ENCODE measurements at places on chromosomes 5 and 9.
A peak's percentile ranks its signal among the peaks of the same experiment; 100 is the strongest.

DNA sequence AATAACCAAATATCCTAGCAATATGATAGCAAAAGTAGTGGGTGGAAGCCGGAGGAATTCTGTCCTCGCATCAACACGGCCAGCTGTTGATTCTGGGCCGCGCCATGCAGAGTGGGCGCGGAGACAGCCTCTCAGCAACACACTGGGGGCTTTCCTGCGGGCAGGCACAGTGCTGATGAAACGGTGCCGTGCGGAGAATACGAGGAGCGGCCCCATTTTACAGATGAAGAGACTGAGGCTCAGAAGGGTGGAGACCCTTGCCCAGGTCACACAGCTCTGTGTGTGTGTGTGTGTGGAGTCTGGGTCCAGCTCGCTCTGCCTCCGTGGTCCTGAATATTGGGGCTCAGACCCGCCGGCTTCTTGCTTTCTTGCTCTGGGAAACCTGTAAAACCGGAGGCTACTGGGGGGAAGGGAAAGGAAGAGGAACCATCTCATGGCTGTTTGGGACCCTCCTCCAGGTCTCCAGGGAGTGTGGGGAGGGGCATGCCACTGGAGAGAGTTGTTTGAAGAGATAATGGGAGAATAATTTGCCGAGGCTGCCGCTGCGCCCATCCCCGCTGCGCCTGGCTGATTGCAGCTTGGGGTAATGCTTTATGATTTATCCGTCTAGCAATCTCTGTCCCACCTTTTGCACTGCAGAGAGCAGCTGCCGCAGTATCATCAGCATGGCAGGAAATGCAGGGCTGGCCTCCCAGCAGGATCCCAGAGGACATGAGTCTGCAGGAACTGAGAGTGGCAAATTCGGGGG is 36.6 kb downstream of the NCS1 start:
- DNase-seq: no peak

DNA sequence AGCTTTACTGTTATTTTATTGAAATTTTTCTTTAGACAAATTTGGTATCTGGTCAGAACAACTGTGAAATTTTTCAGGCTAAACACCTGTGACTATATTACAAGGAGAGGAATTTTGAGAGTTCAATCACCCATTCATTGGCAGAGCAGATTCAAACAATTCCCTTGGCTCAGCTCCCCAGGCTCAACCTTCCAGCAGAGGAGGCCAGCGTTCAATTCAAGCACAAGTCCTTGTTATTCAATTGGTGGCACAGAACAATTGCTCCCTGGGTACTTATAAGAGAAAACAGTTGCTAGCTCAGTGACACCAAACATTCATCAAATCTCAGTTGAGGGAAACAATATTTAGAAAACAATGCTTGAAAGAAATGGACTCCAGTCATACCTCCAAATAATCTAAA is 83.3 kb downstream of the SUSD1 start:
- DNase-seq: no peak

DNA sequence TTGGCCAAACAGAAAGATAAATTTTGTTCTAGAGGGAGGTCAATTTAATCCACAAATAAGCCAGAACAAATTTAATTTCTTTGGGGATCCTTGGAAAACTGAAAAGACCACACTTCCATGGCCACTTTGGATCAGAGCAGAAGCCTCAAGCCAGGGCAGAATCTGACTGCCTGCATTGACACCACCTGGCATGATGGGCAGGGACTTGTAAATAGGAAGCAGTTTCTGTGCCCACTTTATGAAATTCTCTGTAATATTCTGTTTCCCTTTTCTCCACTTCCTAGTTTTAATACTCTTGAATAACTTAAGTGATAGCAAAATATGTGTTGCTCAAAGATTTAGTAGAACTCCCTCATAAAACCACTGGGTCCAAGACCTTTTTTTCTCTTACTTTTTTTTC is 6.7 kb upstream of the TMEM252 start:
- no peak for DNase-seq

GRCh38 chr5:100854591-100854990 is 48.5 kb downstream of the ST8SIA4 start:
- no peak for DNase-seq

DNA sequence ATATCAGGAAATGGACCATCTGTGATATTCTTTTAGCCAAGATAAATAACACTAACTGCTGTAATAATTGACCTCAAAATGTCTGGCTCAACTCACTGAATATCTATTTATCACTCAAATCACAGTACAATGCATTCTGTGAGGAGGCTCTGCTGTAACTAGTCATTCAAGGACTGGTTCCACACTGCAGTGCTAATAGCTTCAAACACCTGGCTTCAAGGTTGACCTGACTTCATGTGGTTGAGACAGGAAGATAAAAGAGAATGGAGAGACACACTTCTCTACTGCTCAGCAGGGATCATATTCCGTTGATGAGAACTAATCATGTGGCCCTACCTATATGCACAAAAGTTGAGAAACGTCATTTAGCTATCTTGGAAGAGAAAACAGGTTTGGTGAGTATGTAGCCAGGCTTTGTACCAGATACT is 3.4 kb upstream of the RHOBTB3 start:
- no peak for DNase-seq

DNA sequence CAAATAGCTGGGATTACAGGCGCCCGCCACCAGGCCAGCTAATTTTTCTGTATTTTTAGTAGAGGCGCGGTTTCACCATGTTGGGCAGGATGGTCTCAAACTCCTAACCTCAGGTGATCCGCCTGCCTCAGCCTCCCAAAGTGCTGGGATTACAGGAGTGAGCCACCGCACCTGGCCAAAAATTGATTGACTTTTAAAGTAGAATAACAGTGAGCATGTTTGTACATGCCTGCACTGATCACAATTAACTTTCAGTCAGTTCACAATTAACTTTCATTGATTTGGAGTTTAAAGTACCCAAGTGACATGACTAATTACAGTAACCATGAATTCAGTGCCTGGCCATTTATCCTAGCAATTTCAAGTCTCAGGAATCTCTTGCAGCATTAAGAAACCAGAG is 61.3 kb downstream of the ANKH start:
- DNase-seq: no peak

DNA sequence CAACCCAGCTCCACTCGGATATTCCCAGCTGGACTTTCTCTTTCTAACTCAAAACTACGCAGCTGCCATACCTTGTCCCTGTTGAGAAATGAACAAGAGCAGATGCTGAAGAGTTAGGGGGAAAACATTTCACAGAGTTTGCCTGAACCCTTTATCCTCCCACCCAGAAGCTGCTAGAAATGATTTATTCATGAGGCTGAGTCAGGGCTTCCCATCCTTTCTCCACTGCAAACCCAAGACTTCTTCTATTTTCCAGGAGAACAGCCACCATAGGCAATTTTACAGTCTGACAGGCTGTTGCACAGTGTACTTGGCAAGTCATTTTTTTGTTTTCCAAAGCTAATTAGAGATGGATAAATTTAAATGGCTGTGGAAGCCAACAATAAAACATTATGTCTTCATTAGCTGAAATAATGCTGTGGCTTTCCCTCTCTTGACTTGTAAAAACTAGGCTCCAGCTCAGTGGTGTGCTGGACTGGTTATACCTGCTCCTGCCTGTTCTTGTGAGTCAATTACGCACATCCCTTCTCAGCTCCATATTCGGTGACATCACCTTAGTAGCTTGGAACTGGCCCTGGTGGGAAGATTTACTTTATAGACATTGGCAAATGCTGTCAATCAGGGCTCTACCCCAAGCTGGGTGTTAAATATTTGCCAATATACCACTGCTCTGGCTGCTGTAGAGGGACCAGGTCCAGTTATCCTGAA is 71.9 kb downstream of the KIF4B start:
- DNase-seq: no peak

DNA sequence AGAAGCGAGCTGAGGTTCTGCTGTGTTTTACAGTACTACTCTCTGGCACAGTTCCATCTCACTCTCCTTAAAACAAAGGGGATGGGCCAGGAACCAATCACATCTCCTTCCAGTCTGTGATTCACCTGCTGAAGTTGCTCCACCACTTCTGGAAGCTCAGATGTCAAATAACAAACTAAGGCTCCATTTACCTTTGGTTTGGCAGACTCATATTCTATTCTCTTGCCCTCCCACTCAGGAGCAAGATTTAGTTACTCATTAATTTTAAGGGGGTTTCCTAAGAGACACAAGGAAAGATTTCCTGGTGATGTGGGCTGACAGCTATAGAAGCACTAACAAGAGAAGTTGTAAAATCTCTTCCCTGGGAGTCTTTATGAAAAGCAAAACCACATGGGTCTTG is 37.8 kb upstream of the KIF2A start:
- no peak for DNase-seq

GRCh38 chr9:74848153-74848525 is 39.6 kb downstream of the TRPM6 start:
- DNase-seq: no peak

DNA sequence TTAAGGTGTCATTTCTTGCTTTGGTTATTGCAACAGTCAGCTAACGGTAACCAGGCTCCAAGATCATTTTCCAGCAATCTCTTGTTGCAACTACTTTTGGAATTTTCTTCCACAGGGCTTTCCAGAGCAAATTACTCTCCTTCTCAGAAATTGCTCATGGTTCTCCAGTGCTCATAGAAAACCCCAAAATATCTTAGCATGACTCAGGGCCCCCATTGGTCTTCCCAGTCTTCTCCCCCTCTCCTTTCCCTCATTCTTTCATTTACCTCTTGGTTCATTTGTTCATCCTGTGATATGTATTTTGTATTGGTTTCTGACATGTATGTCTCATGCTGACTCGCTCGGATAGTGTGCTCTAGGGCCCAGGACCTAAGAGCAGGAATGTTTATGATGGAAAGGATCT is 35.6 kb downstream of the WWC1 start:
- no peak for DNase-seq

DNA sequence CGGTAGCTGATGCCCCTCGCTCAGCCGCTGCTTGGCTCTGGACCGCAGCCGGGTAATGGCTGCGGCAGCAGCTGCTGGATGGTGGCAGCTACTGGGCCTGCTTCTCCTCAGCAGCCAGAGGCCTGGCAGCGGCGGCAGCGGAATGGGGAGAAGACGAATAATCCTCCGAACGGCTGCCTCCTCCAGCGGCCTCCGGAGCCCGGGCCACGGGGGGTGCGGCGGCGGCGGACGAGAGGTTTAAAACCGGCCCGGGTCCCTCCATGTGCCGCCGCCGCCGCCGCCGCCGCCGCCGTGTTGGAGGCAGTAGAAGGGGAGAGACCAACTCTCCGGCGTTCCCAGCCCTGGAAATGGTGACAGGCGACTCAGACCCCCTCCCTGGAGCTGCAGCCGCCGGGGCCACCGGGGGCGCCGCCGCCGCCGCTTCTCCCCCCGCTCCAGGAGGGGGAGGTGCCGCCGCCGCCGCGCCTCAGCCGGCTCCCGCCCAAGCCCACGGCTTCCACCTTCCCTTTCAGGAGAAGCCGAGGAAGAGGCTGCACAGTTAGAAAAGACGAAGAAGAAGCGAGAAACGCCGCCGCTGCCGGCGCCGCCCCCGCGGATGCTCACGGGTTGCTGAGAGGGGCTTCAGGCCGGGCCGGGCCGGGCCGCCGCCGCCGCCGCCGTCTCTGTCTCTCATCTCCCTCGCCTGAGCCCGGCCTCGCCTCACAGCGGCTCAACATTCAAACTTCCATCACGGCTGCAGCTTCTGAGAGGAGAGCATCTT is 118.4 kb upstream of the PRSS3 start:
- DNase-seq: peak; percentile 33

- no peak for DNase-seq
Measured at GRCh38 chr9:83701286-83701685, 6.5 kb downstream of the UBQLN1 start.

- no peak for DNase-seq
Measured at GRCh38 chr5:9062873-9063272, 483.0 kb downstream of the SEMA5A start.

DNA sequence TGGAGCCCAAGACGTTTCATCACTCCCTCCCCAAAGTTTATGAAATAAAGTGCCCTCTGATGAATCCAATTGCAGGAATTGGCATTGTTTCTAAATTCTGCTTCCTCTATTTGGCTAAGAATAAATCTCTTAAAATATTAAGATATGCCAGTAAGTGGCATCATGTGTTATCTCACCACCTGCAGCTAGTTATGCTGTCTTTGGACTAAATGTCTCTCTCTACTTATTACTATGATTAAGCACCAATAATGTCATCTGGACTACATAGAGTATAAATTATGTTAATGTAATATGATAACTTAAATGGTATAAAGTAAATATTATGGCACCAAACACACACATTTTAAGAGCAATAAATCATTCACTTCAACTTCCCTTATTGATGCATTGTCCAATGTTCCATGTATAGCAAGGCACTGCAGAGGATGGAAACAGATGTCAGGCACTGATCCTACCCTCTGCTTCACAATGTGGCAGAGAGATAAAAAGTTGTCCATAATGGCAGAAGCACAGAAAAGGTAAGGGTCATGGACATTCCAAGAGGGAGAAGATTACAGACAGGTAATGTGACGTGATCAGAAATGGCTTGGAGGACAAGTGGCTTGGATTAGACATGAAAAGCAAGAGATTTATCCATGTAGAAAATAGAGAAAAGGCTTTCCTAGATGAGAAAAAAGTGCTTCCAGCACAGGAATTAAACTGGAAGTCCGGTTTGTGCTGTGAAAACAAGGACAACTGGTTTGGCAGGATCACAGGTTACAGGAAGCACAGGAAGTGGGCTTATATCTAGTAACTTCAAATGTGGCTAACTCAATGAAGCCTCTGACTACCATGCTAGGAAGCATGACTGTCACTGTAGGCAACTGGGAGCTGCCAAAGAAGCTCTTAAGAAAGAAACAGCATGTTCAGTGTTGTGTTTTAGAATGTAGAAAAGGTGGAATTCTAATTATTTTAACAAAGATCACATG is 26.7 kb downstream of the MARCHF11 start:
- no peak for DNase-seq

DNA sequence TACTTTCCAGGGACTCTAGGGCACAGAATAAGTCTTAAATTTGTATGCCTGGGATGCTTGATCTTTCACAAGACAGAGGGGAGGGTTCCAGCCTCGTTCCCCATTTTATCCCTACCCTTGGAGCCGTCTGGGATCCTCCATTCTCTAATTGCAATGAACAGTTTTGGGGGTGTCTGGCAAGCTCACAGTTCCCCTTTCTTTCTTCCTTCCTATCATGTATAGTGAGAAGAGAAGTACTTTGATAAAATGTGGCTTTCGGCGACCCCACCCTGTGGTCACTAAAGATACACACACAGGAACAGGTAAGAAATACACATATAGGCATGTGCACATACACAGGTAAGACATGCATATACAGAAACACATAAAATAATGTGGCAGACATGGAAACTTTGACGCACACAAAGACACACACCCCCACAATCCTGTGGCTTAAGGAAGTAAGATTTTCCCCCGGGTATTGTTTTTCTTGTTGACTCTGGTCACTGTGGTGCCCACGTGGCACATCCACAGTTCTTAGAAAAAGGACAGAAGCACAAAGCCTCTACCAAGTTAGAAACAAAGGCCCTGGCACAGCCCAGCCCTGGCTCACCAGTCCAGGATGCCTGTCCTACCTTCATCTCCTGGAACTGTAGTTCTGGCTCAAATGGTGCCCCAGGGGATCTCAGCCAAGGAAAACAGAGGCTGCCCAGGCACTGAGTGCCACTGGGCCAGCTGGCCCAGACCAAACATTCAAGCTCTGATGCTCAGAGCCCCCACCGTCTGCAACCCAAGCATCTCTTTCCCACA is 6.3 kb upstream of the SMU1 start:
- no peak for DNase-seq

- no peak for DNase-seq
Measured at GRCh38 chr9:26945591-26945990, 1.5 kb downstream of the PLAA start.

GRCh38 chr5:123235781-123236180 is 146.7 kb downstream of the PRDM6 start:
- DNase-seq: no peak

All from activated CD8-positive, alpha-beta memory T cell treated with anti-CD3 and anti-CD28 coated beads, Interleukin-2, amount 50 U/mL, for 4 hours (primary cell).